ENCODE measurements at places on chromosomes 5 and 9.
A peak's percentile ranks its signal among the peaks of the same experiment; 100 is the strongest.

DNA sequence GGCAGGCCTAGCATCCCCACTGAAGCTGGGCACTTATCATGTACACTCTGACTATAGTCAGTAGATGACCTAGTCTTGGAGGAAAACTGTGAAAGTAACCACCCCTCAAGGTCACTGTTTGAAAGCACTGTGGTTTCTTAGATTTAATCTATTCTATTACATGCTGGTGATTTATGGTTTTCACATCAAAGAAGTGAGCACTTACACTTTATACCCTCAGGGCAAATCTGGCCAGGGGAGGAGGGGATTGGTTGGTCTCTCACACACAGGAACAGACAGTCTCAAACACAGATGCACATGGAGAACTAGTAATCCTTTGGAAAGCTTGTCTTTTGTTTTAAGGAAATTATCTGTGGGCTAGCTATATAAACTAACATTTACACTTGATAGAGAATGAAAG is 17.9 kb upstream of the SPIN1 start:
- no peak for DNase-seq

- DNase-seq: no peak
Measured at GRCh38 chr5:82984786-82985735, 92.1 kb downstream of the TMEM167A start.

- DNase-seq: no peak
Measured at GRCh38 chr5:9544056-9544455, 1.8 kb downstream of the SEMA5A start.

DNA sequence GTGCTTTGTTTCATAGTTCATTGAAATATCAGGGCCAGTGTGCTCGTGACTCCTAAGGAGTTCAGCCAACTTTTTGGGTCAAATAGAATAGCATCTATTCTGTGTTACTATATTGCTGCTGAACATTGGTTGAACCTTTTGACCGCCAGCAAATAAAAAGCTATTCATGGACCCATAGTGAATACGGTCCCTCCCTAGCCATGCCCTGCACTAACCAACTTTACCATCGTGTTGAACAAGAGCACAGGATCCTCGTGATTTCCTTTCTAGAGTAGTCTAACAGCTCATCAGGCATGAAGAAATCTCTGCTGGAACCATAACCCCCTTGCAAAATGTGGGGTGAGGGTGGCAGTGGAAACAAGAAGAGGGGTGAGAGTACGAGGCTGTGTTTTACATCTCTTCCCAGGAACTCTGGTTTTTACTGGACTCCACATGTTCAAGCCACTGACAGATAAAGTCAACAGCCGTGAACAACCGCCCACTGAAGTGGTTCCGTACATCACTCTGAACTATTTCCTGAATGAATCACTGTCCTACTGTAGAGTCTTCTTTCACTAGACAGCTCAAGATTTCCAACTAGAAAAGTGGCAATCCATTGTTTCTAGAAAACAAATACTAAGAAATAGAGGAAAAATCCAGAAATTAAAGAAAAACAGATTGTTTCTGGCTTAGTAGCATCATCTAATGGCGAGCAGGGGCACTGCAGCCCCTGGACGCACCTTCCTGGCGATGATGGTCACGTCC is 70.1 kb upstream of the SPATA31E1 start:
- peak; percentile 51 for DNase-seq

GRCh38 chr9:129553277-129553676 is 67.6 kb downstream of the C9orf50 start:
- DNase-seq: no peak

GRCh38 chr9:100690438-100690837 is 112.6 kb downstream of the CAVIN4 start:
- no peak for DNase-seq

GRCh38 chr5:115028557-115028956 is 141.2 kb downstream of the TRIM36 start:
- DNase-seq: no peak

DNA sequence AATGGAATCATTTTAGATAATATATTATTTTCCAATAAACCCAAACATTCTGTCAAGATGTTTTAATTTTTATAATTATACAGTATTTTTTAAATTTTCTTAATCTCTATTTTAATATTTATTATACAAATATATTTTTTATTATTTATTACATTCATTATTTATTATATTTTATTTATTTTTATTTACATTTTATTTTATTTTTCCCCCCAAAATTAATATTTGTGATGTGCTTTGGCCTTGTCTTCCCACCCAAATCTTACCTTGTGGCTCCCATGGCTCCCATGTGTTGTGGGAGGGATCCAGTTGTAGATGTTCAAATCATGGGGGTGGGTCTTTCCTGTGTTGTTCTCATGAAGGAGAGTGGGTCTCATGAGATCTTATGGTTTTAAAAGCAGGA is 382.1 kb downstream of the TLE4 start:
- DNase-seq: no peak

GRCh38 chr9:114372921-114373448 is 14.8 kb downstream of the AKNA start:
- peak; percentile 64 for DNase-seq

GRCh38 chr9:123680352-123680751 is 249.6 kb downstream of the DENND1A start:
- DNase-seq: no peak

DNA sequence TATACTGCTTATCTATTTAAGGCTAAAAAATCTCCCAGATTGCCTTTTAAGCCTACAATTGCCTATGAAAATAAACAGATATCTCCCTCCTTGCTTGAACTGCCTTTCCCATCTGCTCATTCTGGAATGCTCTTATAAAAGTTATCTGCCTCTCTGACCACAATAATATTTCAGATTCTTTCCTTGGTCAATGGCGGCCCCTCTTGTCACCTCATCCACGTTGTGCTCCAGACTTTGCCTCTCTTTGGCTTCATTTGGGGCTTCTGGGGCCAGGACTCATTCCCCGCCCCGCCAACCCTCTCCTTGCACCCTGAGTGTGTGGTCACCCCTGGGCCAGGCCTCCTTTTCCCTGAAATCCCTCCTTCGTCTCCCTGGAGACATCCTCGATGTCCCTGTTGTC is 110.0 kb upstream of the RPS23 start:
- no peak for DNase-seq

DNA sequence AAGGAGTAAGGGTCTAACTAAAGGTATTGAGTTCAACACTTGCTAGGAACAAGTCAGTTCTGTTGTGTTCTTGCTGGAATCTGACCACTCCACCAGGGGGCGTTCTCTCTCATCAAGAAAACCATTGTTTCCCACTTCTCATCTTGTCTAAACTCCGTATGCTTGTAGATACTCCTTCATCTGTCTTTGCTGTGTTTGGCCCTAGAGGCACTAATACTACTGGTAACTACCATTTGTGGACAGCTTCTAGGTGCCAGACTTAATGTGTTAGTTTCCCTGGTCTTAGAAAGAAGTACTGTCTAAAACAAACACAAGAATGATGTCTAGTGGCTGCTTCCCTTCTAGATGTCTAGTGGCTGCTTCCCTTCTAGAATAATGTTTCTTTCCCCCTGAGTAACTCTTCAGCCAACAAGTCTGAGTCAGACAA is 18.7 kb upstream of the PTPDC1 start:
- peak; percentile 25 for DNase-seq

DNA sequence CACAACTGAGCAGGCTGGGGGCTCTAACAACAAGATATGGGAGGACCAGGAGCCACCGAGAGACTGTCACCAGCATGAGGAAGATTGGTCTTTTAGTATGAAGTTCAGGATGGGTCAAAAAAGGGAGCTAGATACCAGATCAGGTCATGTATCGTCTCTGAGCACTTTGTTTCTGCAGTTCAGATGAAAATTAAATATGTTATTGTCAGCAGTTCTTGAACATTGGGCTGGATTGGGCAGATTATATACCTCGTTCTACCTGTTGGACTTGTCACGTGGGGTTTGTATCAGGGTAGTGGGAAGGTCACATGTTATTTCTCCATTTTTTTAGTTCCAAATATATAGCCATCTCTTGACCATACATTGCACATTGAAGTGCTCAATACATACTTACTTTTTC is 47.3 kb downstream of the RCL1 start:
- no peak for DNase-seq

GRCh38 chr5:45694971-45695803 is 993 bp downstream of the HCN1 start:
- DNase-seq: no peak

GRCh38 chr9:36268007-36268427 is 9.8 kb upstream of the GNE start:
- DNase-seq: no peak

- DNase-seq: no peak
Measured at GRCh38 chr9:30915451-30915850, 1469.0 kb upstream of the ACO1 start.
